NCI-H1417 (cell line): ENCODE measurements at places on chromosomes 13 and 19.

GRCh38 chr13:83941701-83942335 is 59.5 kb upstream of the SLITRK1 start:
- no peak for DNase-seq

DNA sequence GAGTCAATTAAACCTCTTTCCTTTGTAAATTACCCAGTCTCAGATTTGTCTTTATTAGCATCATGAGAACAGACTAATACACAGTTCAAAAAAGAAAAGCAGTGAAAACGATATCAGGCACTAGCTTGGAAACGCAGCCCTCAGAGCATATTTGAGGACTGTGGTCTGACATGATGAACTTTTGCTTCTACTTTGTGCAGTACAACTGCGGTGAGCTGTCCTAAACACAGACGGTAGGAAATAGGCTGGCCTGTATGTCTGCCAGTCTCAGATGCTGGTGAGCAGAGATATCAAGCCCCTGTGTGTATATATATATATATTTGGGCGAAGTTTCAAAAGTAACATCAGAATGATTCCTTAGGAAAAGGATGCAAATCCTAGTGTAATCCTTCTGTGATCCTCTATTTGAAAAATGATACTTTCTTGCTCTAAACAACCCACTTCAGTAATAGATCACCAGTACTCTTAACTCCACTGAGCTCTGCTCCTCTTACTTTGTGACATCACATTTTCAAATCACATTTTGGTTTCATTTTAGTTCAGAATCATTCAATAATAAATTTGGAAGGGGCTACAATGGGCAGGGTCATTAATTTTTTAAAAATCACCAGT is 74.4 kb downstream of the TNFRSF19 start:
- DNase-seq: no peak

- DNase-seq: no peak
Observed at GRCh38 chr19:29748996-29749849, 34.2 kb upstream of the C19orf12 start.

GRCh38 chr13:99442273-99442895 is 58.9 kb upstream of the TM9SF2 start:
- DNase-seq: peak; percentile 83

- peak; percentile 32 for DNase-seq
Observed at GRCh38 chr19:51016798-51017683, 2.5 kb downstream of the KLK10 start.

DNA sequence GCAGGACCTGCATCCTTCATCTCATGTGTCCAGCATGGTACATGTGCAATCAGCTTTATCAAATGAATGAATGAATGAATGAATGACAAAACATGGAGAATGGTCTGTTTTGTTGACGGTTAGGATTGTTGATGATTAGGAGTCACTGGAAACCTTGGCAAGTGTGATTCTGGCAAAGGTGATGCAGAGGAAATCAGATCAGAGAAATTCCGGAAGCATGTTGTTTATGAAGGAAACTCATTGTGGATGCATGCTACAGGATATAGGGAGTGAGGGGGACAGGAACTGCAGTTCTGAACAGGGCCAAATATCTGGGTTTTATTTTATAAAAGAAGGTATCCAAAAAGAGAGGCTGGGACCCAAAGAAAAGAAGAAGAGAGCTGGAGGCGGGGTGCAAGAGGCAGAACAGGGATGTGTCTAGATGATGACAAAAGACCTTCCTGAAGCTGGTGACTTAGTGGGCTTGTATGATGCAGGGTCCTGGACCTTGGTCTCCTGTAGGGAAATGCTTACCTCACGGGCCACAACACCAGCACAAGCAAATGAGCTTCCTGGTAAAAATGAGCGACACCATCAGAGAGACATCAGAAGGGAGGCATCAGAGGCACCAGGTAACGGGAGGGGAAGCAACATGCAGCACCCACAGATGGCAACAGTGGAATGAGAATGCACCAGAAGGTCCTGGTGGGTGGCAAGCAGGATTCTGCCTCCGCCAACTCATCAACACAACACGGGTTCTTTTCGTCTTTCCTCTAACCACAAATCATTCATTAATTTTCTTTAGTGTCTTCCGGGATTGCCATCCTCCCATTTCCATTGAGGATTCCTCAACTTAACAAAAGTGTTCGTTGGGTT is 159.6 kb downstream of the FOXO1 start:
- no peak for DNase-seq

- DNase-seq: no peak
Observed at GRCh38 chr19:1139126-1139525, 34.9 kb downstream of the SBNO2 start.

DNA sequence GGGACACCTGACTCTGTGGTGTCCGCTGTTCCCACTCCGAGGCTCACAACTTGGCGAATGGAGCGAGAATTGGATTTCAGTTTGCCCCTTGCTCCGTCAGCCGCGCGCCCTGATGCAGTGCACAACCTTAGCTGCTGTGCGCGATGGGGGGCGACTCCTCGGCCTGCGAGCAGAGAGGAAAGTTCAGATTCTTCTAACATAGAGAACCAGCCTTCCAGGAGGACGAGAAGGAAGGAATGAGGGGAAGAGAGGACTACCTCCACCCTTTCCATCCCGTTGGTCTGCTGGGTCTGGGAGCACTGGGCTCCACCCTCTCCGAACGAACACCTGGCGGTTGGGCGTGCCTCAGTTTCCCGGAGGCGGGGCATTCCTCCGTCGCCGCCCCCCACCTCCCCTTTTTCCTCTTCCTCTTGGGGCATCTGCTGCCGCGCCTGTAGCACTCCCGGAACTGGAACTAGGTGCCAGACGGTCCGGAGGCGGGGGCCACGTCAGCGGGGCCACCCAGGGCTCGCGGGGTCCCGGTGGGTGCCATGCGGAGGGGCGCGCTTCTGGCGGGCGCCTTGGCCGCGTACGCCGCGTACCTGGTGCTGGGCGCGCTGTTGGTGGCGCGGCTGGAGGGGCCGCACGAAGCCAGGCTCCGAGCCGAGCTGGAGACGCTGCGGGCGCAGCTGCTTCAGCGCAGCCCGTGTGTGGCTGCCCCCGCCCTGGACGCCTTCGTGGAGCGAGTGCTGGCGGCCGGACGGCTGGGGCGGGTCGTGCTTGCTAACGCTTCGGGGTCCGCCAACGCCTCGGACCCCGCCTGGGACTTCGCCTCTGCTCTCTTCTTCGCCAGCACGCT is at the start of gene KCNK6:
Gene KCNK6 (plus strand): TSS at position 425 of the 838 bp plus-strand sequence. CDS start 106 bp downstream, at position 531.
- peak; percentile 7 for DNase-seq

- DNase-seq: no peak
Observed at GRCh38 chr19:48194041-48194843, 23.8 kb downstream of the ZSWIM9 start.

DNA sequence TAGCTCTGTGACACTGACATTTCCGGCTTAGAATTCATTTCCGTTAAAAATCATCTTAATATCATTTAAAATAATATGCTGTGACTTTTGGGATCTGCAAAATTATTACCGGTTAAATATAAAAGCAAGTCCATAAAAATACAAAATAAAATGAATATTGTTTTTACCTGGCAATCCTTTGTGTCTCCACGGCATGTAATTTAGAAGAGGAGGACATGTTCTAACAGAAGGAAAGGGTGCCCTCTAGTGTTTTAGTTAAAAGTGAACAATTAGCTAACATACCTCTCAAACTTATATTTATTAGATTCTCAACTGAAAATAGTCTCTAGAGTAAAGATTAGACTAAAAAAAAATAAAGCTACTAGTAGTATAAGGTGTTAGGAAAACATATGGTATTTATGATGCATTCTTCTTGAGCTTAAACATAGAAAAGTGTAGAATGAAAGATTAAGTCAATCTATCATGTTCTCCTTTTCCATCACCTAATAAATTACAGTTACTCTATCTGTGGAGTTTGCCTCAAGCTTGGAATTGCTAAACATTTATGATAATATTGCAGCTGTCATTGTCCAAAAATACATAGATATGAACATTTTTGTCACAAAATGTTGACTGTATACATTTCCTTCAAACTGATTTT is 676.7 kb upstream of the SPRY2 start:
- peak; percentile 80 for DNase-seq

- no peak for DNase-seq
Observed at GRCh38 chr19:41031916-41032315, 40.8 kb downstream of the CYP2B6 start.

DNA sequence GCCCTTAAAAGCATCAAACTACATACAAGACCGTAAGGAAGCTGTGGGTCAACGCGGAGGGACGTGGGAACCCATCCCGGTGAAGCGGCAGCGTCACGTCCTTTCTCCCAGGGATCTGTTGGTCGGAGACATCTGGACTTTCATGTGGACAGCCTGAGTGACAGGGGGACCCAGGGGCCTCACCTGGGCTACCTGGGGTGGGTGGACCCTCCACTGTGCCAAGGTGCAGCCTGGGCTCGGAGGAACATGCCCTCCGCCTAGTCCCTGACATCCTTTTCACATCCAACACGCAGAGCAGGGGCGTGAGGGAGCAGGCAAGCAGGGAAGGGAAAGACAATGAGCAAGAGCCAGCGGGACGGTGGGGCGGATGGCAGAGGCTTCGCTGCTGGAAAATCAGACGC is 13.8 kb upstream of the GARIN5A start:
- DNase-seq: no peak

GRCh38 chr13:97855570-97856303 is 97.7 kb upstream of the IPO5 start:
- DNase-seq: peak; percentile 63

DNA sequence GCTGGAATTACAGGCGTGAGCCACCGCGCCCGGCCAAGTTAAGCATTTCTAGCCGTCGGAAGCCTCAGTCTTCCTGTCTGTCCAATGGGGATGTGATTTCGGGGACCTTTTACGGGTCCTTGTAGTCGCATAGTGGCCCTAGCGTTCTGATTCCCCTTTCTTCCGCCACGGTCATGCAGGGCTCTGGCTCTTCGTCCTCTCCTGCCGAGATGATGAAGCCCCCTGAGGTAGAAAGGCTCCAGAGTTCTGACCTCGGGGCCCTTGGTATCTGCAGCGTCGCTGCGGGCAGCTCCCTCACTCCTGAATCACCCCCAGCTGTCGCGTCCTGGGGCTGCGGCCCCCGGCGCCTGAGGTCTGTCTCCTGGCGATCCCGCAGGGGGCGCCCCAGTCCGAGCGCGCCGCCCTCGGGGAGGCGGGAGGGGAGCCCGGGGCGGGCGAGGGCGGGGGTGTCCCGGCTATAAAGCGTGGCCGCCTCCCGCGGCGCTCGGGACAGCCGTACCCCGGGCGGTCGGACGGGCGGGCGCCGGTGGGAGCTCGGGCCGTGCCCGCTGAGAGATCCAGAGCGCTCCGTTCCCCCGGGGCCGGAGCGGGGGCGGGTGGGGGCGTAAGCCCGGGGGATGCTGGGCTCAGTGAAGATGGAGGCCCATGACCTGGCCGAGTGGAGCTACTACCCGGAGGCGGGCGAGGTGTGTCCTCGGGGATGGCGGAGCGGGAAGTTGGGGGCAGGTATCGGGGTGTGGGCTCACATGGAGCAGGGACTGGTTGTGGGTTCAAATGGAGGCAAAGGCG is at the start of gene FOXA3:
Gene FOXA3 (plus strand): TSS at position 487 of the 789 bp plus-strand sequence. CDS start 131 bp downstream, at position 618.
- DNase-seq: peak; percentile 56

DNA sequence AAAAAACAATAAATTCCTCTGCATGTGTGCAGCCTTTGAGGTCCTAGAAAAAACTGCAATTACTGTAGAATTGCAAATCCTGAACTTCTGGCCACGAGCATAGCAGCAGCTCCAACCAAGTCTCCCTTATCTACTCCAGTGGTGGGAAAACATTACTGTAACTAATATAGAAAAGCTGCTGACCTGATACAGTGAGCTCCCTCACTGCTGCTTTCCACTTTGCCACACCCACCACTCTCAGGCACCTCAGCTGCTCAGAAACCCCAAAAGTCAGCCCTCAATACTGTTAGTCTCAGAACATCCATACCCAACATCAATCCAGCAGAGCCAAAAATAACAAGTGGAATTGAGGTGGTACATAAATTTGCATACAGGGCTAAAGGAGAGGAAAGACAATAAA is 192.5 kb downstream of the POU4F1 start:
- no peak for DNase-seq

GRCh38 chr13:80235166-80235966 is 105.6 kb downstream of the SPRY2 start:
- DNase-seq: peak; percentile 50

DNA sequence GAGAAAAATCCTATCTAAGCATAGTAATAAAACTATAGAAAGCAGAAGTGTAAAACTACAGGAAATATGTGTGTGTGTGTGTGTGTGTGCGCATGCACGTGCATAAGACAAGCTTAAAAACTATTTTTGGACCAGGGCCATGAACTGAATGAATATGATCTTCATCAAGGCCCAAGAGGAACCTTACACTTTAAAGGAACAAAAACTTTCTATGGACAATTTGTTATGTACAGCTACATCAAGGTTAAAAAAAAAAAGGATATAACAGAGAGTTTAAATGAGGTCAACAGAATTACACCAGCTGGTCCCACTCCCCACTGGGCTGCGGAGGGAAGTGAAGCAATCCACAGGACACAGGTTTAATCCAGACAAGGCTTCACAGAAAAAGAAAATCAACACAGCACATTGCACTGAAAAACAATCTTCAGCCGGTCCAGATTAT is 151.1 kb downstream of the LHFPL6 start:
- peak; percentile 75 for DNase-seq

DNA sequence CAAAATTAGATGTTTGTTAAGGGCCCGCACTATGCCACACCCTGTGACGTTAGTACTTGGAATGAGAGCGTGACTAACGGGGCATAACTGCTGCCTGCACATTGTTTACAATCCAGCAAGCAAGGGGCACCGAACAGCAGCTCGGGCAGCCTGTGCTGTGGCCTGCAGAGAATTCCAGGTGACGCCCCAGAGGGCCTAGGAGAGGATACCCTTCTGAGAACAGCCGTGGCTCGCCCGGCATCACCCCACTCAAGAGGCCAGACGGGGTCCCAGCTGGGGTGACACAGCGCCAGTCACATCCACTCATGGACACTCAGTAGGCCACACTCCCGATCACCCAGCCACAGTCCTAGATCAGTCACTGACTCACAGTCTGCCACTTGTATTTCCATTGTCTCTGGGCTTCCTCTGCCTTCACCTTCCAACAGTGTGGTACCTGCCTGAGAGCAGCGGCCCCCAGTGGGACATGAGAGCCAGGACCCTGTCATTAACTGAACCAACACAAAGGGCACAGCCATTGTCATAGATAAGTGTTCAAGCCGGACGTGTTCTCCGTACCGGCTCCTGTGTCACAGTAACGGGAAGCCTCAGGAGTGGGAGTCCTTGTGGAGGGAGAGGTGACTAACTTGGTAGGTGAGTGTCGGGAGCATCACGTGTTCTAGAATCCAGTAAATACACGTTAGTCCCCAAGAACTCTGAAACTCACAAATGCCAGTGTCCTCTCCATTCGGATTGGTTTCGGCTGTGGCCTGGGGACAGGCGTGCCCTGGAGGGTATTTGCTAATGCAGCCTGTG is 7.5 kb downstream of the ZNF331 start:
- no peak for DNase-seq
